ENCODE measurements at places on chromosomes 4 and X. TPM values are rescaled to one million over a fixed set of nuclear protein-coding genes. Genes with fewer than 3 reads are reported as not detected.

Gene SPRY1
- total RNA-seq: 37.6 TPM

- no peak overlapping the region for H3K4me3 ChIP-seq
- no peak for DNase-seq
- H3K27ac ChIP-seq: no peak overlapping the region
- no peaks in the 10 kb centered on the region for H3K27me3 ChIP-seq
- no peaks in the 10 kb centered on the region for H3K4me1 ChIP-seq
These were observed 28.7 kb downstream of the DIAPH2 start for GRCh38 chrX:96713303-96713702.

- H3K36me3 ChIP-seq: no peaks in the 10 kb centered on the region
- H3K27ac ChIP-seq: no peak overlapping the region
- no peak overlapping the region for H3K4me3 ChIP-seq
- H3K4me1 ChIP-seq: peaks cover 9% of the 10 kb centered on the region
These were observed 84.0 kb upstream of the JADE1 start for GRCh38 chr4:128725405-128726055.

- no peak for DNase-seq
- H3K36me3 ChIP-seq: no peaks in the 10 kb centered on the region
- no peaks in the 10 kb centered on the region for H3K27me3 ChIP-seq
- no peak overlapping the region for H3K4me3 ChIP-seq
- H3K27ac ChIP-seq: no peak overlapping the region
- H3K4me1 ChIP-seq: peaks cover 19% of the 10 kb centered on the region
These were observed 8.2 kb downstream of the ARHGAP4 start for GRCh38 chrX:153917869-153918268.

Gene TMEM187
- total RNA-seq: 3.8 TPM

DNA sequence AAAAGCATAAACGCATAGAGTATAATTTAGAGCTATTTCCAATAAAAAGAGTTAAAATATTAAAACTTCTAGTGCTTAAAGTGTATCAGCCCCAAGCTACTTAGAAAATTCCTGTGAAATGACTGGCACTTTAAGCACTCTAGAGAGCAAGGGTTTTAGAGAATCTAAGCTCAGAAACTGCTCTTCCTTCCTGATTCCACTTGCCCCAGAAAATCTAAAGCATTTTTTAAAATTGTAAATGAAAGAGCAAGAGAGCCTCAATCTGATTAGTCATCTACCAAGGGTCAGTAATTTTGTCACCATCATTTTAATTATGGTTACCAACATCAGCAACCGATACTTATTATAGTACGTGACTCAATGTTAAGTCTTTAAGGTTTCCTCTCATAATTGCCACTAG is 25.0 kb downstream of the CTPS2 start:
- no peak overlapping the region for H3K4me3 ChIP-seq
- no peaks in the 10 kb centered on the region for H3K4me1 ChIP-seq
- H3K36me3 ChIP-seq: peaks cover 2% of the 10 kb centered on the region
- H3K27ac ChIP-seq: no peak overlapping the region
- DNase-seq: no peak

GRCh38 chrX:2965965-2966364 is 36.8 kb upstream of the ARSD start:
- DNase-seq: no peak
- no peak overlapping the region for H3K27ac ChIP-seq
- no peaks in the 10 kb centered on the region for H3K4me1 ChIP-seq
- no peak overlapping the region for H3K4me3 ChIP-seq
- no peaks in the 10 kb centered on the region for H3K27me3 ChIP-seq

DNA sequence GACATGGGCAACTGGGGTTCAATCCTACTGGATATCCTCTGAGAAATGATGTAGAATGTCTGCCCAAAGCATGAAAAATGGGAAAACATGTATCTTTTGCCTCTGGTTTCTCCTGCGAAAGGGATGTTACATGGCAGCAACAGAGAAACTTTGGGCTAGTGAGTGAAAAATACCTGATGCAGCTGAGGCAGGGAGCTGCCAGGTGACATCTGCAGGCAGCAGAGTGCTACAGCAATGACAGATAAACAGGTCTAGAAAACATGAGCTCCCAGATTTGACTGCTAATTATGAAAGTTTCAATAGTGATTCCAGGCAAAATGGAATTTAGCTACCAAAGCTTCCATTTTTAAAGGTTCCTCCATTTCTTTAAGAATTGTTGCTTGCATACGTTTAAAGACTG is 4.8 kb upstream of the CXCL1 start:
- no peak overlapping the region for H3K4me3 ChIP-seq
- no peaks in the 10 kb centered on the region for H3K27me3 ChIP-seq
- DNase-seq: no peak
- no peaks in the 10 kb centered on the region for H3K36me3 ChIP-seq
- H3K27ac ChIP-seq: no peak overlapping the region

- no peaks in the 10 kb centered on the region for H3K27me3 ChIP-seq
- H3K36me3 ChIP-seq: no peaks in the 10 kb centered on the region
- no peaks in the 10 kb centered on the region for H3K4me1 ChIP-seq
- H3K27ac ChIP-seq: no peak overlapping the region
- DNase-seq: no peak
These were observed 14.3 kb downstream of the HNRNPDL start for GRCh38 chr4:82415922-82416365.

DNA sequence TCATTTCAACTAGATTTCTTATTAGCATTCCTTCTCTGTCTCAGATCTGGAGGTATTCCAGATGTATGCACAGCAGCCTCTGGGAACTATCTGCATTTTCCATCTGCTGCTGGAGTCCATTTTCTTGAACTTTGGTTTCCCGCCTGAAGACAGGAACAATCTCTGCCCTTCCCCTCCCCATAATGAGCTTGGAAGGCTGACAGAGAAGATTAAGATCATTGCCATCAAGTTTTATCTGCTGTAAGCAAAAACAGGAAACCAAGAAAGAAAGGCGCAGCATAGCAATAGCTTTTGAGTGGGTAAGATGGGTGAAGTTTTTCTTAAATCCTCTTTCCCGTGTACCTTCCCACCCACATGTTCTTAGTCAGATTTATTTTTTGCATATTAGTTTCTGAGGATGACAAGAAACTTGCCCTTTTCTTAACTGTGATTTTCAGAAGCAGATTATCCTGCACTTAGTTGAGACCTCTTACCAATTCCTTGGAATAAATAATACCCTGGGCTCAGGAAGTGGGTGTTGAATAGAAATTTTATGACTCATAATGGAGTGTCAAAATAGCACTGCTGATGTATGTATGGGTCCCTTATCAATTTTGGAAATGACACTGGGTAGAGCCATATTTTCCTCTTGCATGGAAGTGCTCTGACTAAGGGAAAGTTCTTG is 78.3 kb downstream of the CT47B1 start:
- no peaks in the 10 kb centered on the region for H3K36me3 ChIP-seq
- no peak overlapping the region for H3K27ac ChIP-seq
- H3K27me3 ChIP-seq: no peaks in the 10 kb centered on the region
- H3K4me1 ChIP-seq: no peaks in the 10 kb centered on the region
- H3K4me3 ChIP-seq: no peak overlapping the region
- DNase-seq: no peak

GRCh38 chr4:141771889-141772830 is 135.8 kb downstream of the IL15 start:
- no peak for DNase-seq
- H3K27me3 ChIP-seq: no peaks in the 10 kb centered on the region
- H3K36me3 ChIP-seq: no peaks in the 10 kb centered on the region
- no peak overlapping the region for H3K27ac ChIP-seq
- H3K4me3 ChIP-seq: no peak overlapping the region

DNA sequence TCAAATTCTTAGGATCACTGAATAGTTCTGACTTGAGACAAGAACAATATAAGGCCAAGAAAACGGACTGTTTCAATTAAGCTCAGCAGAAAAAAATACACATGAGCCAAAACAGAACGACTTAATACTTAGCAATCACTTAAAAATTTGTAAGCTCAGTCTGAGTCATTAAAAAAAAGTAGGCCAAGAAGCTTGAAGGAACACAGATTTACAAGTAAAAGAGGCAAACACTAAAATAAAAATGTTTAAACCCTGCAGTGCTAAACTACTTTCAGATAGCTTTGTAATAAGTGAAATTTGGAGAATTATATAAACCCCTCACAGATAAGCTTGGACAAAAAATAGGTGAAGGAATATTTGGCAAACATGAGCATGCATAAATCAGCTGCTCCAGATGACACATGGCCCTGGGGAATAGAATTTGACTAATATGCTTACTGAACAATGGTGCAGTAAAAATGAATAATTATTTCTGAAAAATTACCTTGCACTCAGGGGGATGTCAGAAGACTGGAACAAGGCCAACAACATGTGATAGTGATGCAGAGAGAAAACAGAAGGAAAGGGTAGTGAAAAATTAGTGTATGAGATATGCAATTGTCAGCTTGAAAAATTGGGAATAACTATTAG is 49.6 kb downstream of the LNX1 start:
- no peak for DNase-seq
- no peaks in the 10 kb centered on the region for H3K36me3 ChIP-seq
- peak overlapping the region; percentile 49 for H3K27ac ChIP-seq
- H3K4me1 ChIP-seq: no peaks in the 10 kb centered on the region
- H3K4me3 ChIP-seq: no peak overlapping the region

GRCh38 chr4:85676050-85676425 is 201.1 kb downstream of the ARHGAP24 start:
- no peak overlapping the region for H3K4me3 ChIP-seq
- no peak for DNase-seq
- H3K27me3 ChIP-seq: no peaks in the 10 kb centered on the region
- no peaks in the 10 kb centered on the region for H3K36me3 ChIP-seq
- H3K27ac ChIP-seq: no peak overlapping the region

DNA sequence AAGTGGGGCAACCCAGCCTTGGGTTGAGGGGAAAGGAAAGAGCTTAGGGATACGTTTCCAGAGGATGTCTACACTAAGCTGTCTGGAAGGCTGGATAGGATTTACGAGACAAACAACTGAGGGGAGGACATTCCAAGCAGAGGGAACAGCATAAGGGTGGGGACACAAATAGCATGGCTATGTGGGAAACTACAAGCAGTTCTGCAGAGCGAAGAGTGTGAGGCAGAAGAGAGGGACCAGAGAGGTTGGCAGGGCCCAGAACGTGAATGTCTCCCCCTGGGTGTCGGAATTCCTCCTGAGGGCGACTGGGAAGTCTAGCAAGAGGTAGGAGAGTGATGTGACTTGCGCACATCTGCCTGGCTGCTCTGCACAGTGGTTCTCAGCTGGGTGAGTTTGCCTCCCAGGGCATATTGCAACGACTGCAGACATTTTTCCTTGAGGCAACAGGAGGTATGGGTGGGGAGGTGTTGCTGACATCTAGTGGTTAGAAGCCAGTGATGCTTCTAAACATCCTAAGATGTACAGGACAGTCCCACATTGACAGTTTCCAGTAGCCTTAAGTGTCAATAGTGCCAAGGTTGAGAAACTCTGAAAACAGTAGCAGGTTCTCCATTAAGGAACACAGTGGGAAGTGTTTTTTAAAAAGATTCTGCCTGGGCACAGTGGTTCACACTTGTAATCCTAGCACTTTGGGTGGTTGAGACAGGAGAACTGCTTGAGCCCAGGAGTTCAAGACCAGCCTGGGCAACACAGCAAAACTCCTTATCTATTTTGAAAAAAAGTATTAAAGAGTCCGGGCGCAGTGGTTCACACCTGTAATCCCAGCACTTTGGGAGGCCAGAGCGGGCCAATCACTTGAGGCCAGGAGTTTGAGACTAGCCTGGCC is 9.2 kb downstream of the NDUFA1 start:
- H3K27me3 ChIP-seq: no peaks in the 10 kb centered on the region
- H3K27ac ChIP-seq: peak overlapping the region; percentile 14
- no peak overlapping the region for H3K4me3 ChIP-seq
- DNase-seq: no peak

DNA sequence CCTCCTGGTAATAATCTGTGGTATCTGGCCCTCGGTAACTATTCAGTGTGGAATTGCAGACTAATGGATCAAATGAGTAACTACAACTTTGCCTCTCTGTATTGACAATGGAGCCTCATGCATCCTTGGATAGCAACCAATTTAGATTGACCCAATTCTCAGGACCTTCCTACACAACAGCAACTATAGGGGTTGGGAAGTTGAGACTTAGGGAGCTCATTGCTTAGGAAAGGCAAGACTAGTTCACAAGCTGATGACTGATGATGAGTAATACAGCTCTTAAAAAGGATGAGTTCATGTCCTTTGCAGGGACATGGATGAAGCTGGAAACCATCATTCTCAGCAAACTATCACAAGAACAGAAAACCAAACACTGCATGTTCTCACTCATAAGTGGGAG is 47.5 kb upstream of the KLHL13 start:
- no peak overlapping the region for H3K4me3 ChIP-seq
- DNase-seq: no peak
- no peak overlapping the region for H3K27ac ChIP-seq
- no peaks in the 10 kb centered on the region for H3K27me3 ChIP-seq

Gene TLR10
- total RNA-seq: under 0.01 TPM

DNA sequence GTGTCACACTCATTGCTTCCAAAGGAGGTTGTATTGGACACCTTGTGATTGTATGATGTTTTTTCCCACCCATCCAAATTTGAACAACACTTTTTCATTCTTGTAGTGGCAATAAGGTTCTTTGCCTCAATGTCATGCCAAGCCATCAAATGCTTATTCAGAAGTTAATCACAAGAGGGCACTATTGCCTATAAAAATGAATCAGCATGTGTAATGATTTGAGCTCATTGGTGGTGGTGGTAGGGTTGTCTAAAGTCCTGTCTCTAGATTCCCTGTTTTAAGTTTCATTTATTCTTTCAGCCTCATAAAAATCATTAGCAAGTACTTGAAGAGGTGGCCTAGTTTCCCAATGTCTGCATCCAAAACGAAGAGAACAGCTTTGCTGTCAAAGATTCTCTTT is 37.0 kb downstream of the IRS4 start:
- no peaks in the 10 kb centered on the region for H3K36me3 ChIP-seq
- no peaks in the 10 kb centered on the region for H3K27me3 ChIP-seq
- no peak overlapping the region for H3K27ac ChIP-seq
- no peaks in the 10 kb centered on the region for H3K4me1 ChIP-seq
- DNase-seq: no peak

Gene NOCT
- 1.8 TPM for total RNA-seq

DNA sequence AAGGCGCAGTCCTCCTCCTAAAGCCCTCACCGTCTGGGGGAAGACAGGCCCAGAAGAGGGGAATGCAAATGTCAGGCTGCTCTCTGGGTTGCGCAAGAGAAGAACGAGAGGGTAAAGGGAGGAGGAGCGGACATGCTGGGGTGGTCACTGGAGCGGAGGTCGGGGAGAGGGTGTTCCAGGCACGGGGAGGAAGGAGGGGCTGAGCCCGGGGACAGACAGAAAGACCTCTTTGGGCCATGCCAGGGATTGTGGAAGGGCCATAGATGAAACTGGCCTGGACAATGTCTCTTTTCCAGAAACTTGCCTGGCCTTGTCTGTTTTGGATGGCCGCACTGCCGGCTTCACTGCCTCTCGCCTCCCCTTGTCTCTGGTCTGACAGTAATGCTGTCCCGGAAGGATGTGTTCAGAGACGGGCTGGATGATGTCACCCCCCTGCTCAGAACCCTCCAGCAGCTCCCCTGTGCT is 121.0 kb downstream of the SORCS2 start:
- DNase-seq: peak; percentile 77
- no peaks in the 10 kb centered on the region for H3K36me3 ChIP-seq
- no peaks in the 10 kb centered on the region for H3K27me3 ChIP-seq
- H3K27ac ChIP-seq: peak overlapping the region; percentile 9
